Cortex of kidney (tissue), 1 donor: ENCODE measurements at places on chromosomes 2 and 18.

- no peak for DNase-seq
Observed at GRCh38 chr18:27363872-27364271, 178.8 kb upstream of the CHST9 start.

DNA sequence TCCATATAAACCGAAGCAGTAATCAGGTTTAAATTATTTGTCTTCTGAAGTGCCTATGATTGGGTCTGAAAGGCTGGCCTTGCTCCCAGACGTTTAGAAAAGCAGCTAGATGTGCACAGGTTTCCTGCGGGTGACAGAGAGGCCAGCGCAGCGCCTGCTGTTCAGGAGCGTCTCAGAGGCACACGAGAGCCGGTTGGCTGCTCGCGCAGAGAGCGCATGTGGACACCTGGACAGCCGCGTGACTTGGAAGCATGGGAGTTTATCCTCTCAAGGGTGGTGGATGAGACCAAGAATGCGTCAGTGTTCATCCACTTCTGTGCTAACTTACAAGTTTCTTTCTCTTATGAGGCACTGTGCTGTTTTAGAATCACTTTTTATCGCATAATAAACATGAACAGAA is 303.7 kb downstream of the PTGR3 start:
- DNase-seq = no peak

DNA sequence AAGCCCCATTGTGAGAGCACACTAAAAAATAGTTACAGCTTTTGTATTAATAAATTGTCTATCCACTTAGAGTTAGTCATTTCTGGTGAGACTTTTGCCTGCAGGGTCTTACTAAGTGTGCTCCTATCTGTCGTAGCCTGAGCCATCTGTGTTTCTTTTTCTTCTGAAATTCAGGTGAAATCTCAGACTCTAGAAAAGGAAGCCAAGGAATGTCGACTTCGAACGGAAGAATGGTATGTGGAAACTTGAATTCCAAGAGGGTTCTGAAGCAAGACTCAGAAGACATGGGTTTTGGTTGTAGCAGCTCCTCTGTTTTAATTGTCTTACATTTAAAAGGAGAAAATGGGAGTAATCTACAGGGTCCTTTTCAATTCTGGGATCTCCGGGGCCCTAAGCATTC is 70.0 kb upstream of the STON1 start:
- DNase-seq = no peak

- no peak for DNase-seq
Observed at GRCh38 chr2:175036582-175037018, 31.4 kb upstream of the CHN1 start.
